ENCODE measurements at places on chromosomes 1 and 21.

- no peak for DNase-seq
These were observed 58.0 kb downstream of the BEND5 start for GRCh38 chr1:48718705-48719104.

- DNase-seq, result no peak
These were observed 2.6 kb upstream of the TAGLN2 start for GRCh38 chr1:159927849-159928431.

GRCh38 chr1:115771847-115772457, 3.4 kb upstream of the CASQ2 start:
- no peak for DNase-seq

DNA sequence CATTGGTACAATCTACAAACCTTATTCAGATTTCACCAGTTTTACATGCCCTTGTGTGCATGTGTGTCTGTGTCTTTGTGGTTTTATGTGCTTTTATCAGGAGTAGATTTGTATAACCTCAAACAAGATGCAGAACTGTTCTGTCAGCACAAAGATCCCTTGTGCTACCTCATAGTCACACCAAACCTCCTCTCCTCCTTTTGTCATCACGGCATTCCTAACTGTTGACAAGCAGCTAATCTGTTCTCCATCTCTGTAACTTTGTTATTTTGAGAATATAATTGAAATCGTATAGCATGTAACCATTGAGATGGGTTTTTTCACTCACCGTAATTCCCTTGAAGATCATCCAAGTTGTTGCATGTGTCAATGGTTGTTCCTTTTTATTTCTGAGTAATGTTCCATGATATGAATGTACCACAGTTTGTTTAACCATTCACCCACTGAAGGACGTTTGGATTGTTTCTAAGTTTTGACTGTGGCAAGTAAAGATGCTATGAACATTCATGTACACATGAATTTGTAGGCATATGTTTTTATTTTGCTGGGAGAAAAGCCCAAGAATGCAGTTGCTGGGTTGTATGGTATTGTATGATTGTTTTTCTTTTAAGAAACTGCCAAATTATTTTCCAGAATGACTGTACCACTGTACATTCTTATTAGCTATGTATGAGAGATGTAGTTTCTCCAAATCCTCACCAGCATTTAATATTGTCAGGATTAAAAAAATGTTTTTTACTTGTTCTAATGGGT, 78.1 kb upstream of the B3GALT2 start:
- DNase-seq, result no peak

DNA sequence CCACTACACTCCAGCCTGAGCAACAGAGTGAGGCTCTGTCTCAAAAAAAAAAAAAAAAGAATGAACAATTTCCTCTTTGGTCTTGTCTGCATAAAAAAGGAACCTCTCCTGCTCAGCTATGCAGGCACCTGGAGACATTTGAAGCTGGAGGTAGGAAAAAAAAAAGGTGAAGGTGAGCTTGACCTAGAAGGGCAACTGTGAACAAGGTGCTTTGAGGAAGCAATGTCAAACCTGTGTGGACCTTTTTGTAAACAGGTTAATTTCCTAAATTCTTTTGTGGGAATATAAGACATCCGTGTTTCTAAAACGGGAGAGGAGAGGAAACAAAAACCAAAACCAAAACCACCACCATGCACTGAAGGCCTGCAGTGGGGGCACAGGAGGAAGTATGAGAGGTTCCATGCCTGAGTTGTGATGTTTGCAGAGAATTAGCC, 77.5 kb downstream of the SLC45A1 start:
- DNase-seq, result no peak

DNA sequence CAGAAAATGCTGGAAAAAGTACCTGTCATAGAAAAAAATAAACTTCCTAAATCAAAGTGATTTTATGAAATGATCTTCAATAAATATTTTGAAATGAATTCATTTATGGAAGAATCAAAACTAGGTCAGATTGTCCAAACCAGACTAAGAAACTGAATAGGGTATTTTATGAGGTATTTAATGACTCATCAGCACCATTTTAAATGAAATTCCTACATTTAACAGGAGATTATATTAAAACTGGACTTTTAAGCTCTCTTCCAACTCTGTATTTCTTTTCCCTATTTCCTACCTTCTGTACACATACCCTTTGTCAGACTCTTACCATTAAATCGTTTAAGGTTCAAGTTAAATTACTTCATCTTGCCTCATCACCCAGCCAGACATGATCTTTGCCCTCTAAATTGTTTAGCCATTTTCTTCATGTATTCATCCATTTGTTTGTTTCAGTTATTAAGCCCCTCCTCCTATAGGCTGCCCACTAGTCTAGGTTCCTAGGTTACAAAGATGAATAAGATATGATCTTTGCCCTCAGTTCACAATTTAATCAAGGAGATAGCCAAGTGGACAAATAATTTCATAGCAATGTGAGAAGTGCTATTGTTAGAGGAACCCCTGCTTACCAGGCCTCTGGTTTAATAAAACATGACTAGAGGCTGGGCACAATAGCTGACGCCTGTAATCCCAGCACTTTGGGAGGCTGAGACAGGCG, 25.0 kb downstream of the TATDN3 start:
- DNase-seq, result no peak

GRCh38 chr1:154006136-154006535, 15.6 kb downstream of the RPS27 start:
- no peak for DNase-seq

DNA sequence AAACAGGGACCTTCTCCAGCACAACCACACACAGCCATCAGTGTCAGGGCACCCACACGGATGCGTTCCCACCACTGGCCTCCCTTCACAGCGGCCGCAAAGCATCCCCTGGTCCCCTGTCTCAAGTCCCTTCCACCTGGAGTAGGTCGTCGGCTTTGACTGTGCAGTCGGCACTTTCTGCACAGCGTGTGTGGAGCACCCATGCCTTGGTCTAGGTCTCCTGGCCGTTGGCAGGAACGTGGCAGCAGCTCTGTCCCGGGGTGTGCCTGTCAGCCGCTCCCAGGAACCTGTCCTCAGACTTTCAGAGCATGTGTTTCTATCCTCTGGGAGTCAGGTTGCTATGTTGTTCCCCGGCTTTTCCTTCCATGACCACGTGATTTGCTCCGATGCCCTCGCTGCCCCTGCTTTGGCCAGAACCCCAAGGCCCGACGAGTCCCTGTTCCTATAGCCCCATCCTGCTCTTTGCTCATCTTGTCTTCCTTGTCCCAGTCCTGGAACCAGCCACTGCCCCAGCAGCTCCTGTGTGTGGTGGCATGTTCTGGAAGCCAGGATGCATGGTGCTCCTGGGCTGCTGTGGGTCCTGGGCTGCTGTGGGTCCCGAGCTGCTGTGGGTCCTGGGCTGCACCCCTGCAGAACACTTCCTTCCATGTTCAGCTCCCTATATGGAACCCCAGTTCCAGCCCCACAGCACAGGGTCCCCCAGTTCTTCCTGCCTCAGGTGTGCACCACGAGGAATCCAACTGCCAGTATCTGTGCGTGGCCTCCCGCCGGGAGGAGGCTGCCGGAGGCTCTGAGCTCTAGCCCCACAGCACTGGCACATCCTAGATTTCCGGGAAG, 84.2 kb upstream of the COL6A1 start:
- DNase-seq, result no peak

- no peak for DNase-seq
These were observed 26.5 kb downstream of the GNAT2 start for GRCh38 chr1:109592916-109593315.

DNA sequence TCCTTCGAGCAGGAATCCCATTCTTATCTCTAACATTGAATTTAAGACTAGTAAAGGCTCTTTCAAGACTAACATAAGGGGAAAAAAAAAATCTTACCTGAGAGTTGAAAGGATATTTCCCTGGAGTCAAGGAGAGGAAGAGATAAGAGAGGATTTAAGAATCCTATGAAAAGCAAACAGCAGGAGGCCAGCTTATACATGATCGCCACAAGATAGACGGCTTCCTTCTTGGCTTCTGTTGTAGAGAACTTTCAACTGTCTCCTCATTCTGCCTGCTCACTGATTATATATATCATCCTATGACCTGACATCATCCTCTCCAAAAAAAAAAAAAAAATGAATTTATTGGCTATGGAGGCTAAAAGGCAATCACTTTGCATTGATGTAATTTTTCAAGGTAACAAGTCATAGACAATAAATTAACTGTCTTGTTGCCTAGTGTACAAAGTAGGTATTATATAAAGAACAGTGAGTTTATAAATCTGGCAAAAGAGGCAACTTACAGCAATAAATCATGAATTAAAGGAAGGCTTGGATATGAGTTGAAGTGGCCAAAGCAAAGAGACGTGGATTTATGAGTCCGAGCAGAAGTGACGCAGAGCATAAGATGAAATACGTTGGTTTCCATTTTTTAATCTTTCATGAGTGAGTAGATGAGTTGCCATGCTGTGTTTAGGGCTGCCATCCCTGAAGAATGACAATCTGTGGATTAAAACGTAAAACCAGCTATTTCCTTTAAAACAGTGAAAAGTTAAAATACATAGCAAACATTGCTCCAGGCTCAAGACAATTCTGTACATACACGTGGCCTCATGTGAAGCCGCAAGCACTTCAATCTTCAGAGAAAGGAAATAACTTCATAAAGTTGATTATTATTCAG, at the start of gene UTS2:
Gene UTS2, minus strand, starts transcription at position 262 of the 880 bp plus-strand sequence. Its CDS starts 62 bp downstream, at position 200.
- no peak for DNase-seq

DNA sequence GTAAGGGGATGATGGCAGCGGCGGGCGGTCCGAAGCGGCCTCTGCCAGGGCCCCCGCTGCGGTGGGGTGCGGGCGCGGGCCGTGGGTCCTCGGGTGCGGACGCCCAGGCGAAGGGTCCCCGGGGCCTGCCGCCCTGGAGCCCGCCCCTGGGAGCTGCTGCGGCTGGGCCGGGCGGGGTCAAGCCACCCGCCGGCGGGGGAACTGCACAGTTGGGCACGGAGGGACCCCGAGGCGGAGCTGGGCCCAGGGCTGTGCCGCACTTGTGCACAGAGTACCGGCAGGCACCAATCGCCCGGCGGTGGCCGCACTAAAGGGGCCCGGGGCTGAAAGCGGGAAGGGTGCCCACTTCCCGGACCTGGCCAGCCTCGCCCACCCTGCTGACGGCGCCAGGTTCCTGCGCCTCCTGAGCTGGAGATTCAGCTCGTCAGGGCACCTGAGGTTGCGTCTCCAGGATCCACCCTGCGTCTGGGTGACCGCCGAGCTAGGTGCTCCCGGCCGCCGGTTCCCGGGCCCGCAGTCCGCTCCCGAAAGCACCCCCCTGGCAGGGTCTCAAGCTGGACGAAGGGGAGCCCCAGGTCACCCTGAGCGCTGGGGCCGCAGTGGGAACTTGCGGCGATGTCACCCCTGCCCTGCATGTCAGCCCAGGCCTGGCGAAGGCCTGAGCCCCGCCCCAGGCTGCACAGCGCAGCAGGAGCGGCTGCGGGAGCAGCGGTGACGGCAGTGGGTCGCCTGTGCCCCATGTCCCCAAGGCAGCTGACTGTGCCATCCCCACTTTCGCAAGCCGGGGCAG, 56.7 kb upstream of the ETV3 start:
- DNase-seq, result no peak

DNA sequence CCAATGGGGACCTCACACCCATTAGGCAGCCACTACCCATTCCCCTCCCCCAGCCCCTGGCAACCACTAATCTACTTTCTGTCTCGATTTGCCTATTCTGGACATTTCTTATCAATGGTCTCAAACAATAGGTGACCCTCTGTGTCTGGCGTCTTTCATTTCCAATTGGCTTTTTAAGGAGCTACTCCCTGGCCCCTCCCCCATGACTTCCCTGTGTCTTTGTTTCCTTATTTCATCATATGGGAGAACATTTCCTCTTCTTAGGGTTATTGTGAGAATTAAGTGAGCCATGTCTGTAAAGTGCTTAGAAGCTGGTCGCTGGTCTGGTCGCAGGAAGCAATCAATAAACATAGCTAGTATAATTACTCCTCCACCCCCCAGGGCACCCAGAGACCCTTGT, 80.9 kb downstream of the SPSB1 start:
- DNase-seq, result no peak

DNA sequence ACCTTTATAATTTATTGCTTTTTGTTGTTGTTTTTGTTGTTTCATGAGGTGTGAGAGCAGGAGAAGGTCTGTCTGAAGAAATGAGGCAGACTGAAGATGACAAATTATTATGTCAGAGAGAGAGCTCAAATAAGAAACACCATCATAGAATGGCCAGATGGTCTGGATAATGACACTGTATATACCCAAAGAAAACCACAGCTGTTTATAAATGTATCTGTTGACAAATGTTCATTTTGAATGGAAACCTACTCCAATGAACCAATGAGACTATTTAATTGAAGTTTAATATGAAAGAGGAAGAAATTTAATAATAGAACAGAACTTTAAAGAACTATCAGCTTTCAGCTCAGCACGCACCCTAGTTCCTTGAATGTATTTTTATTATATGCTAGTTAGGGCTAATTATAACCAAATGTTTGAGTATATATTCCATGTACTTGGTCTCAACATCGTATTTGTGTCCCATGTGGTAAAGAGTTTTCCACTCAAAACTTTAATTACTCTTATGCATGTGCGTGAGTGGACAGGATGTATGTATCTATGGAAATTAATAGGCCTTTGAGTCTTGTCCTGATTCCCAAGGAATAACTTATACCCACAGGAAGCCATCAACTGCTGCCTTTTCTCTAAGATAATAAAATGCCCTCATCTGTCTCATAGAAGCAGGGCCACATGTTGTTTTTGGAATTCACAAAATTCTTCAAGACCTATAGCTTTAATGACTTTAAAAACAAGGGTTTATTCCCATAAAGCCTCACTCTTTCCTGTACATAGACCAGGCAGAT, 202.7 kb downstream of the KCNK2 start:
- DNase-seq, result no peak

GRCh38 chr1:41664861-41665640, 180.6 kb upstream of the EDN2 start:
- DNase-seq, result no peak

GRCh38 chr1:8349961-8350360, 32.0 kb downstream of the SLC45A1 start:
- DNase-seq, result no peak

DNA sequence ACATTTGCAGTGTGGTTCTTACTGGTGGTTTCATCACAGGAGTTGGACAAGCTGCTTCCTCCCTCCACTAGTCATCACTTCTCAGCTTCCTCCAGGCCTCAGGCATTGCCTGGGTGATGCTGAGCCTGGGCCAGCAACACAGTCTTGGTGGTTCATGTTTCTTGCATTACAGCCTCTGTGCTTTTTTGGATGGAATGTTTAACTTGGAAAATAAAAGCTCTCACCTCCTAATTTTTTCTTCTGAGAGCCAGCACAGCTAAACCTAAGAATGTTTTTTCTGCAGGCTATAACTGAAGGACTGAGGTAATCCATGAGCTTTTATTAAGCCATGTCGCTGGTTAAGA, 66.1 kb upstream of the RHOU start:
- DNase-seq, result no peak

DNA sequence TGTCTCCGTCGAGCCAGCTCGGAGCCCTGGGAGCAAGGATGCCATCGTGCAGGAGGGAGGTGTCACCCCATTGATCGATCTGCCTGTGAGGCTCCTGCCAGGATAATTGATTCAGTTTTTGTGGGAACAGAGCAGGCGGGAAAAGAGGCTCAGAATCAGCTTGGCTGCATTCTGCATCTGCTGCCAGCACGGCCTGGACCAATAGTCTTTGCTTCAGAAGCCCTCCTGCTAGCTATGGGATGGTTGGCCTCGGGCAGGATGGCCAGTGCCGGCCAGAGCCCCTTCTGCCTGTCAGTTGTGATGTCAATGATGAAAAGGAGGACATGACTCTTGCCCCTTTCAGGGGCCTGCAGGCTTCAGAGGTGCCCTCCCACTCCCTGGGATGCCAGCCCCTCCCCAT, 39.6 kb downstream of the PTPRF start:
- DNase-seq, result no peak
